ENCODE measurements at places on chromosomes 2 and 18.

DNA sequence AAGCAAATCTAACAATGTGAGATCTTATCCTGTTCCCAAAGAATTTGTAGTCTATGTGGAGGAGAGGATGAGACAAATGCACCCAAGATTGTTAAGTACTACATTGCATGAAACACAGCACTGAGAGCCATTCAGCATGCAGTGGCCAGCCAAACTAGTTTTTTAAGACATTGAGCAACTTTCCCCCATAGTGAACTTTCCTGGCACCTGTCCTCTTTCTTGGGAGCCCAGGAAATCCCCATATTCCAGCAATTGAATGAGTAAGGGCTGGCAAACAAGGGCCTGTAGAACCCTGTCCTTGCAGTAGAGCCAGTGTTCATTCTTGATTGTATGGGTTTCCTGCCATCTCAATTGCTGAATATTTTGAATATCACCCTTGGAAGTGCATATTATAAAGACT, 58.8 kb upstream of the FIGN start:
- DNase-seq, result peak; percentile 6

DNA sequence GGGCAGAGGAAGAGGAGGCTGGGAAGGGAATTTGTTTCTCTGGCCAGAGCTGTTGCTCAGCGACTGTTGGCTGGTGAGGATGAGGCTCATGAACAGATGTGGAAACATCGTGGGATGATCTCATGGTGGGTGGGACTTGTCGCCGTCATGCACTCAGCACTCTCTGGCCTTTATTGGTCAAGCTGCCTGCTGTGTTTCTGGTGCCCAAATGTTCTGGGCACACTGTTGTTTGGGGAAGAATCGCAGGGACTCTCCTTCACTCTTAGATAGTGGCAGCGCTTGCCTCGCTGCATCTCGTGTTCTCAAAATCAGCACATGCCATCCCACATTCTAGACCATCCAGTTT, 145.6 kb downstream of the AGAP1 start:
- peak; percentile 93 for DNase-seq

- no peak for DNase-seq
These were observed 55.5 kb downstream of the SIGLEC15 start for GRCh38 chr18:45880876-45881558.

GRCh38 chr2:109232909-109233308, 103.9 kb downstream of the SH3RF3 start:
- no peak for DNase-seq

- DNase-seq, result no peak
These were observed 86.3 kb upstream of the LGALSL start for GRCh38 chr2:64367444-64368232.

GRCh38 chr2:182242609-182243008, 184.2 kb downstream of the PDE1A start:
- no peak for DNase-seq

GRCh38 chr2:188973641-188974040, 532 bp upstream of the COL3A1 start:
- no peak for DNase-seq

DNA sequence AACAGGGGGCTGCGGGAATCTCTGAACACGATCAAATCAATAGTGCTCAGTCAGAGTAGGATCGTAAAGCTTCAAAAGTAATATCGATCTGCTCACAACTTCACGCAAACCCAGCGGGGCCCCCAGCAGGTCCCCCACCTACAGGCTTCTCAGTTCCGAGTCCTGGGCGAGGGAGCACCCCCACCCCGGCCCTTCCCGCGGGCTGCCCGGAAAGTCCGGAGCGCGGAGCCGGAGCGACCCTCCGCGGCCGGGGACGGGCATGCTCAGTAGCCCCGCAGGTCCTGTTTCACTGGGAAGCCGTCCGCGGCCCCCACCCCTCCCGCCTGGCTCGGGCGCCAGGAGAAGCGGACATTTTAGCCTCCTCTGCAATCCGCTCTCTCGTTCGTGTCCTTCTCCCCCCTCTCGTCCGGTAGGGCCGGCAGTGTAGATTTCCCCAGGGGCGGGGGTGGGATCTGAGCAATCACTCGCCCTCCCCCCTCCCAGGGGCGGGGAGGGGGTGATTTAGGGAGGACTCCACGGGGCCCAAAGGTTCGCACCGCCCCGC, 3.3 kb upstream of the SPRED2 start:
- peak; percentile 79 for DNase-seq

DNA sequence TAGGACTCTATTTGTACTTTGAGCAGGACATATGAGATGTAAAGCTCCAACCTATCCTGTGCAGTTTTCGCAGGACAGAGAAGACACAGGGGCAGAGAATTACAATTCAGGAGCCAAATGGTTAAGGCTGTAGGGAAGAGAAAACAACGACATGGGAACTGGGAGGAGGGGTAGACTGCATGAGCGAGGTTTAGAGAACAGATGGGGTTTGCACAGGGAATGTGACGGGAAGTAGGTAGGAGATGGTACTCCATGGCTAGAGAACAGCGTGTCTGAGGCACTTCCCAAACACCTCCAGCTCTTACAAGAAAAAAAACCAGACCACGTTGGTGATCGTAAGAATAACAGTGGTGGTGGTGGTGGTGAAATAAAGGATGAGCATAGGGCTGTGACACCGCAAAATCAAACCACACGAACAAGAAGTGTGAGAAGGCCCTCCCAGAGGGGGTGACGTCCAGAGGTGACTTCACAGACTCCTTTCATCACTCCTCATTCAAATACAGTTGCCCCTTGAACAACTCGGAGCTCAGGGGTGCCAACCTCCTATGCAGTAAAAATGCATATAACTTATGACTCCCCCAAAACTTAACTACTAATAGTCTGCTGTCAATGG, 92.7 kb downstream of the FARSB start:
- DNase-seq, result no peak

GRCh38 chr18:53360501-53361443, 863.7 kb downstream of the MBD2 start:
- no peak for DNase-seq

GRCh38 chr2:97982621-97983020, 13.1 kb downstream of the TMEM131 start:
- DNase-seq, result peak; percentile 45

- no peak for DNase-seq
These were observed 406.1 kb upstream of the MEX3C start for GRCh38 chr18:51603551-51603950.

- no peak for DNase-seq
These were observed 48.9 kb upstream of the LRP1B start for GRCh38 chr2:142179686-142180085.

GRCh38 chr18:44842588-44843412, 162.1 kb downstream of the SETBP1 start:
- no peak for DNase-seq

- DNase-seq, result no peak
These were observed 18.2 kb upstream of the DUSP2 start for GRCh38 chr2:96163415-96163767.

DNA sequence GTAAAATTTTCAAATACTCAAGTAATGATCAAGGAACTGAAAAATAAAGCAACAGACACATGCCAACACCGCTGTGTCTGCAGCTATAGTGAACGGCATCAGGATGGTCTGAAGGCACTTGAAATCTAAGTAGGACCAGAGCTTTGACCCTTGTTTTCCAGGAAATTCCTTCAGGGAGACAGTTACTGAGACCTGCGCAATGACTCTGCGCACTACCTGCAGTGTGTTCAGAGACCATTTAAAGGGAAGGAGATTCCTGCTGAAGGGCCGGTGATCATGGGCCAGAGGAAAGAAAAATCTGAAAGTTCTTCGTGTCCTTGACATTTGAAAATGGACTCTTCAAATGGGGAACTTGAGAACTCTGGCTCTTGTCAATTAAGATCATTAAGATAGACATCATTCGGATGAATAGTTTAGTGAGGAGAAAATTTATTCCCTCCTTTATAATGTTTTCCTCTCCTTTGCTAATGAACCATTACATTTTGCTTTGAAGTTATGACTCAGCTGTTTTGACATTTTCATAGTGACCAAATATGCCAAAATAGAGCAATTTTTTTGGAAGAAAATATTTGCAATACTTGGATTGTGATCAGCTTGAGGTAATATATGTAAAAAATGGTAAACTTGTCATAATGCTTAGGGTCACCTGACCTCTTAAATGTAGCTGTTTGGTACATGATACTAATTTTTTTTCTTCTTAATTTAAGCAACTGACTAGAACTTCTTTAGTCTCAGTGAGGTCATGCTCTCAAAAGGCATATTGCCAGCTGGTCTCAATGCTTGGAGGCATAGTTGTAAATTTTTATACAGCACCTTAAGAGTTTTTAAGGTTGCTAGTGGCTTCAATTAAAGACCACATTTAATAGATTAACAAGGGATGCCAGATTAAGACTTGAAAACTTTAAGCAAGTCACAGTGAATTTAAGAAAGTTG, 329.3 kb downstream of the ARHGAP15 start:
- no peak for DNase-seq

DNA sequence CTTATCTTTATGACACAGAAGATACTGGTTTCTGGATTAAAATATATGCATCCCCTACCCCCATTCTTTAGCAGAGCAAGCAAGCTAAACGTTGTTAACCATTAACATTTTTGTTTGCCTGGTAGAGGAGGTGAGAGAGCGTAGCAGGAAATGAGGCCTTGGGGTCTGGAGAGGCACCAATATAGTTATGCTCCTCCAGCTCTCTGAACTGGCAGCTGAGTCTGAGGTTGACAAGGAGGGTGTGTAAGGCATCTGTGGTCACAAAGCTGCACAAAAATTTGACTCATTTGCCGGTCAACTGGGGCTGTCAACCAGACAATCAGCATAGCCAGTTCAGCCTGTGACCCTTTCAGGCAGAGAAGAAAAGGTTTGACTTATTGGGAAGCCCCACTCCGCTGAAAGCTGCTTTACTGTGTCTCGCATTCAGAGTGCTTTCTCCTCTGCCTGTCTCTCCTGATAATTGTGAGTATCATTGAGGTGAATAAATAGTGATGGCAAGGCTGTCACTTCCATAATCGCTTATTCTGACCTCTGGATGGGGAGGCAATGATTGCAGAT, 647.5 kb upstream of the SETBP1 start:
- no peak for DNase-seq

GRCh38 chr2:76958749-76959148, 563.4 kb downstream of the LRRTM4 start:
- no peak for DNase-seq

GRCh38 chr2:219645631-219646527, 18.4 kb downstream of the SLC4A3 start:
- peak; percentile 87 for DNase-seq

DNA sequence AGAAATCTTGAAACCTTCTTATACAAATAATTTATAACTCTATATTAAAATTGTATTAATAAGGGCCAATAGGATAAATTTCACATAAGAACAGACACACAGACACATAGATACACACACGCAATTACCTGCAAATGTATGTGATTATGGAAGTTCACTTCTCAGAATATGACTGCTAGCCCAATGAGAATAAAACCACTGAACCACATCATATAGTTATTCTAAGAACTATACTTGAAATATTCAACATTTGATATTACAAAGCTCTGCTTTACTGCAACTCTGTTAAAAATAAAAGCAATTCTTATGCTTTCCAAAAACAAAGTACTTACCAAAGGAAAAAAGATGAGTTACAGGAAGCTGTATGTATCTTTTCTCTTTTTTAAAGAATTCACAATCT, 51.1 kb downstream of the PGAP1 start:
- DNase-seq, result no peak

DNA sequence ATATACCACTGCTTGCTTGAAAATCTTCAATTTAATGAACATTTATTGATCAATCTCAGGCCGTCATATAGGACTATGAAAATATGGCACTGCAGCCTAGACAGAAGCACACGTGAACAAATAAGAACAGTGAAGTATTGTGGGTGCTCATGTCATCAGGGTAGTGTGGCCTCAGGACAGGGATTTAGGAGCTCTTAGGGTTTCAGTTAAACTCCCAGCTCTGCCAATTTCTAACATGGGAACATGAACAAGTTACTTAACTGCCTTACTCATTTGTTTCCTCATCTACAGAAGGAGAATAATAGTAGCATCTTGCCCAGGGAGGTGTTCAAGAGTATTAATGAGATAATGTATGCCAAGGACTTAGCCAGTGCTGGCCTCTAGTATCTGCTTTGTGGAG, 146.0 kb upstream of the MAP3K20 start:
- DNase-seq, result peak; percentile 40

DNA sequence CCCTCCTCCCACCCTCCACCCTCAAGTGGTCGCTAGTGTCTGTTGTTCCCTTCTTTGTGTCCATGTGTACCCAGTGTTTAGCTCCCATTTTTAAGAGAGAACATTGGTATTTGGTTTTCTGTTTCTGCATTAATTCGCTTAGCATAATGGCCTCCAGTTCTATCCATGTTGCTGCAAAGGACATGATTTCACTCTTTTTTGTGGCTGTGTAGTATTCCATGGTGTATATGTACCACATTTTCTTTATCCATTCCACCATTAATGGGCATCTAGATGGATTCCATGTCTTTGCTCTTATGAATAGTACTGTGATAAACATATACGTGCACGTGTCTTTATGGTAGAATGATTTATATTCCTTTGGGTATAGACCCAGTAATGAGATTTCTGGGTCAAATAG, 42.9 kb downstream of the TSPYL6 start:
- DNase-seq, result no peak

- DNase-seq, result no peak
These were observed 255.7 kb downstream of the ARL6IP6 start for GRCh38 chr2:152974146-152974545.

DNA sequence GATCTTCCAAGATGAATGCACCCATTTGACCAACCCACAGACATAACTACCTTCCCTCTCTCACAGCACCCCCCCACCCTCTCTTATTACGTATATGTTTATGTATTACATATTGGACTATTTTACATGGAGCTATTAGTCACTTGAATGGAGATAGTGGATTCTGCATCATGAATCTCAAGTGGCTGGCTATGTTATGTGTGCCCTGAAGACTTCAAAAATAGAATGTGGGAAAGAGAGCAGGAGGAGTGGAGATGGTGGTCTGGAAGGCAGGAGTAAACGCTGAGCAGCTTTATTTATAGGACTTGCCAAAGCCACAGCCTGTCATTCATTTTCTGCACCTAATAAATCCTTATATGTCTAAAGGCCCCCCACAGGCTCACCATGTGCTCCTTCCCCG, 4.9 kb downstream of the ANTXR1 start:
- peak; percentile 15 for DNase-seq

DNA sequence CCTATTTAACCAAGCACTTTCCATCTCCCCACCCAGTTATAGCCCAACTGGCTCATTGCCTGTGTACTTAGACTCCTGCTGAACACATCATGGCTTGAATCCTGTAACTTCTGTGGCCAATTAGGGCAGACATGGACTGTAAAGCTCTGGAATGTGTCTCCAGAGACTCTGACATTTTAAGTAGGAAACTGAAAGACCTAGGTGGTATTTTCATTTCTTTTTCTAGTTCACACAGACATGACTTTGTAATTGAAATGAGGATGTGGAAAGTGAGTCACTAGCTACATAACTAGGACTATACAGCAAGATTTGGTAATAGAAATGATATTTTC, 12.2 kb downstream of the DOK1 start:
- peak; percentile 95 for DNase-seq

- no peak for DNase-seq
These were observed 460.5 kb downstream of the DSC3 start for GRCh38 chr18:30582078-30582477.

GRCh38 chr2:171083451-171083850, 77.2 kb downstream of the TLK1 start:
- no peak for DNase-seq

- peak; percentile 33 for DNase-seq
These were observed 24.8 kb downstream of the FMNL2 start for GRCh38 chr2:152359573-152360363.

- peak; percentile 53 for DNase-seq
These were observed 158.1 kb upstream of the SLC39A10 start for GRCh38 chr2:195498839-195499490.

Measured in fibroblast of mammary gland (primary cell).